Stimulated activated CD4-positive, alpha-beta T cell treated with anti-CD3 and anti-CD28 coated beads, Interleukin-15, amount 100 ng/mL, for 24 hours (primary cell): ENCODE measurements at places on chromosomes 12 and 14.

DNA sequence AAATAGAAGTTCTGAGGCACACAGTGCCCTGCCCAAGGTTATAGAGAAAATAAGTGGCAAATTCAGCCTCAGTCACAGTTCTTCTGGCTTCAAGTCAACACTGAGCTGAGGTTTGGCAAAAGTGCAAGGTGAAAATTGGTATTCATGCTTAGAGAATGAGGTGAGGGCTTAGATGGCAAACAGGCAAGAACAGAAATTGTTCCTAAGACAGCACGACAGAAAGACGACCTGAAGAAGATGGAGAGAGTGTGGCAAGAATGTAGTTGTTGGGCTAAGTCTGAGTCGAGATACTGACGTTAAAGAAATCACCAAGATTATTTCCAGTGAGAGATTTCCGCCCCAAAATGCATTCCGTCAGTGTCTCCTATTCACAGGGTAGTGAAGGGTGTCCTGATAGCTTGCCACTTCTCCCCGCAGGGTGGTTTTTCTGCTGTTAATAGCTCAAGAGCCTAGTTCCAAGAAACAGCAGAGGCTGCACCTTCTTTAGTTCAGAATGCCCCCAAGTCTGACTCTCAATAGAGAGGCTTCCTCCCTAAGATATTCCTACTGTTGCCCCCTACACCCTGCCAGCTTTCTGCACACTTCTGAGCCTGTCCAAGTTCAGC is 260.8 kb upstream of the AMIGO2 start:
- no peak for DNase-seq

DNA sequence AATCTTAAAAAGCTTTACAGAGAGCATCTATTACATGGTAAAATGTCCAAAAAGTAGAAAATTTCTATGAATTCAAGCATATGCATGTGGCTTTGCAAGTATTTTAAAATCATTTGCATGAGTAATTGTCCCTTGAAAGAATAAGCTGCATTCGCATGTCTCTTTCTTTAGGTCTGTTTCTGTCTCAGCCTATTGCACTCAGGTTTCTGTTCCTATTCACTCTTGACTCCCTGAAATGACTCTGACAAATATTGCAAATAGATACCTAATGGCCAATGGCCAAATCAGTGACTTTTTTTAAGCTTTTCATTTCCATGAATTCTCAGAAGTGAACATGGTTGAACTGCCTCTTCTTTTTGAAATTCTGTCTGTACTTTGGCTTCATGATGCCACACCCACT is 6.4 kb upstream of the TTC8 start:
- DNase-seq, result no peak

DNA sequence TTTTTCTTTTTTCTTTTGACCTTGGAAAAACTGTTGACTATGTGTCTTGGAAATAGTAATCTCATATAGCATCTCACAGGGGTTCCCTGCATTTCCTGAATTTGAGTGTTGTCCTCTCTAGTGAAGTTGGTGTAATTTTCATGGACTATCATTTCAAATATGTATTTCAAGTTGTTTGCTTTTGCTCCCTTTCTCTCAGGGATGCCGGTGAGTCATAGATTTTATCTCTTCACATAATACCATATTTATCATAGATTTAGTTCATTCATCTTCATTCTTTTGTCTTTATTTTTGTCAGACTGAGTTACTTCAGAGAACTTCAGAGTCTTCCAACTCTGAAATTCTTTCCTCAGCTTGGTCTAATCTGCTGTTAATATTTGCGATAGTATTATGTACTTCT is 1320.6 kb downstream of the LRFN5 start:
- no peak for DNase-seq

DNA sequence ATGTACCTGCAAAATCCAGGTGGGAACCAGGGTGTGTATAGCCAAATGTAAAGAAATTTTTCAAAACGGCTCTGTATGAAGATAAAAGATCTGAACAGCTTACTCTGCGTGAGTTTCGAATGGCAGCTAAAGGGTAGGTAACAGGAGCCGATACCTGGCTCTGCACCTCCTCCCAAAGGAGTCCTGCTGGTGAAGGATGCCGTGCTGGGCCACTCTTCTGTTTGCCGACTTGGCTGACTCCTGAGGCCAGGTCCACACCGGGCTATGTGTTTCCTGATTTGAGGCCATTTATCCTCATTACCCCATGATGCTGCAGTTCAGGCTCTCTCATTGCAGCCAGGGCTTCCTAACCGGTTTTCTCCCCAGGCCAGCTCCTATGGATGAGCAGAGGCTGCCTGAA is 244.6 kb downstream of the SLC41A2 start:
- DNase-seq, result no peak

DNA sequence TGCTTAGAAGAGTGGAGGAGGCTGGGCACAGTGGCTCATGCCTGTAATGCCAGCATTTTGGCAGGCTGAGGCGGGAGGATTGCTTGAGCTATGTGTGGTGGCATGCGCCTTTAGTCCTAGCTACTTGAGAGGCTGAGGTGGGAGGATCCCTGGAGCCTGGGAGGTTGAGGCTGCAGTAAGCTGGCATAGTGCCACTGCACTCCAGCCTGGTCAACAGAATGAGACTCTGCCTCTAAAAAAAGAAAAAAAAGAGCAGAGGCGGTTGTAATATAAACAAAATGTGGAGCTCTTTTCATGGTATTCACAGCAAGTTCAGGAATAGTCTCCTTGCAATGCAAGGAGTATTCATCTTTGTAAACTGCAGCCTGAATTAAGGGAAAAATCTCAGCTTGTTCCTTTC is 27.2 kb downstream of the ARID2 start:
- DNase-seq, result no peak

- DNase-seq, result peak; percentile 55
Observed at GRCh38 chr14:21978184-21978998, 304.8 kb upstream of the OR4E1 start.
